Sigmoid colon (tissue), 7 donors: ENCODE measurements at places on chromosomes 7 and 10.

- H3K27ac ChIP-seq = no peak overlapping the region
- H3K27me3 ChIP-seq = no peaks in the 10 kb centered on the region
- no peaks in the 10 kb centered on the region for H3K4me1 ChIP-seq
- no peaks in the 10 kb centered on the region for H3K36me3 ChIP-seq
- no peak for DNase-seq
- H3K4me3 ChIP-seq = no peak overlapping the region
Observed at GRCh38 chr7:85322252-85322651, 135.4 kb upstream of the SEMA3D start.

DNA sequence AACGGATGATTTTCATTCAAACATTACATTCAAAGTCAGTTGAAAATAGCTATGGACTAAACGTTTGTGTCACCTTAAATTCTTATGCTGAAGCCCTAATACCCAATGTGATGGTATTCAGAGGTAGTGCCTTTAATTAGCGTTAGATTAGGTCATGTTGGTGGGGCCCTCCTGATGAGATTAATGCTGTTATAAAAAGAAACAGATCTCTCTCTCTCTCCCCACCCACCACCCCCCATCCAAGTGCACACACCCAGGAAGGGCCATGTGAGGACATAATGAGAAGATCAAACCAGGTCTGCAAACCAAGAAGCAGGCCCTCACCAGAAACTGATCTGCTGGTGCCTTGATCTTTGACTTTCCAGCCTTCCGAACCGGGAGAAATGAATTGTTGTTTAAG, 44.2 kb downstream of the ZNF438 start:
- no peaks in the 10 kb centered on the region for H3K36me3 ChIP-seq
- no peaks in the 10 kb centered on the region for H3K27me3 ChIP-seq
- H3K4me1 ChIP-seq = peaks cover 22% of the 10 kb centered on the region
- DNase-seq = no peak
- no peak overlapping the region for H3K4me3 ChIP-seq

DNA sequence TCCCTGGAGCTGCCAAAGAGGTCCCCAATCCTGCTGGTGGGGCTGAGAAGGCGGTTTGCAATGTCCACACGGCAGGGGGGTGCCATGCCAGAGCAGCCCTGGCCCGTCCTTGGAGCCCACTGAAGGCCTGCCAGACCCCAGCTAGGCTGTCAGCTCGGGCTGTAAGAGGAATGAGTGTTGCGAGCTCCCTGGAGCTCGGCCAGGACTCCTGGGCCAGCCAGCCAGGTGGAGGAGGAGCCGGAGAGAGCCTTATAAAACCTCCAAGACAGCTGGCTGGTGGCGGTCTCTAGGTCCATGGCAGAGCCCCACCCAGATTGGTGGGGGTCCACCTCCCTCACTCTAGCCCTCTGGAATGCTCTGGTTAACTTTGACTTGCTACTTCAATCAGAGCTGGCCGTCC, 55.1 kb upstream of the CALN1 start:
- no peaks in the 10 kb centered on the region for H3K4me1 ChIP-seq
- no peak overlapping the region for H3K27ac ChIP-seq
- no peaks in the 10 kb centered on the region for H3K36me3 ChIP-seq

DNA sequence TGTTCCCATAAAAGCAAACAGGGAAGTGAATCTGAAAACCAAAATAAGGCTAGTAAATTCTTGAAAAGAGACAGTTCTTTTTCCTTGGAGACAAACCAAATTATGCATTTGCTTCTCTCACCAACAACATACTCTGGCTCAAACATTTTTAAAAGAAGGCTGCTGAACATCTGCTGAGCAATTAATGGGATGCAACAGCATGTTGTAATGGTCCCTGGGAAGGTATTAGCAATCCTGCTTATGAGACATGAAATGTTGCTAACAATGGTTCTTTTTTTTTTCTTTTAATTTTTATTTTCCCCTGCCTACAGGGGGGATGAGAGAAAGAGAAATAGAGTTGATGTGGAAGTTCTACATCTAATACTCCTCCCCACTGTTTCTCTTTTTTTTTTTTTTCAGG, 572.1 kb downstream of the SORCS1 start:
- no peaks in the 10 kb centered on the region for H3K4me1 ChIP-seq
- no peak overlapping the region for H3K4me3 ChIP-seq
- H3K36me3 ChIP-seq = no peaks in the 10 kb centered on the region

GRCh38 chr7:94049615-94050014, 45.5 kb upstream of the BET1 start:
- H3K4me3 ChIP-seq = no peak overlapping the region
- DNase-seq = no peak
- no peaks in the 10 kb centered on the region for H3K27me3 ChIP-seq
- no peak overlapping the region for H3K27ac ChIP-seq
- no peaks in the 10 kb centered on the region for H3K36me3 ChIP-seq
- no peaks in the 10 kb centered on the region for H3K4me1 ChIP-seq

GRCh38 chr7:25454562-25455041, 226.3 kb upstream of the NPVF start:
- H3K36me3 ChIP-seq = no peaks in the 10 kb centered on the region
- no peaks in the 10 kb centered on the region for H3K27me3 ChIP-seq
- peak; percentile 69 for DNase-seq
- H3K4me1 ChIP-seq = peaks cover 15% of the 10 kb centered on the region
- H3K4me3 ChIP-seq = peak overlapping the region; percentile 6

DNA sequence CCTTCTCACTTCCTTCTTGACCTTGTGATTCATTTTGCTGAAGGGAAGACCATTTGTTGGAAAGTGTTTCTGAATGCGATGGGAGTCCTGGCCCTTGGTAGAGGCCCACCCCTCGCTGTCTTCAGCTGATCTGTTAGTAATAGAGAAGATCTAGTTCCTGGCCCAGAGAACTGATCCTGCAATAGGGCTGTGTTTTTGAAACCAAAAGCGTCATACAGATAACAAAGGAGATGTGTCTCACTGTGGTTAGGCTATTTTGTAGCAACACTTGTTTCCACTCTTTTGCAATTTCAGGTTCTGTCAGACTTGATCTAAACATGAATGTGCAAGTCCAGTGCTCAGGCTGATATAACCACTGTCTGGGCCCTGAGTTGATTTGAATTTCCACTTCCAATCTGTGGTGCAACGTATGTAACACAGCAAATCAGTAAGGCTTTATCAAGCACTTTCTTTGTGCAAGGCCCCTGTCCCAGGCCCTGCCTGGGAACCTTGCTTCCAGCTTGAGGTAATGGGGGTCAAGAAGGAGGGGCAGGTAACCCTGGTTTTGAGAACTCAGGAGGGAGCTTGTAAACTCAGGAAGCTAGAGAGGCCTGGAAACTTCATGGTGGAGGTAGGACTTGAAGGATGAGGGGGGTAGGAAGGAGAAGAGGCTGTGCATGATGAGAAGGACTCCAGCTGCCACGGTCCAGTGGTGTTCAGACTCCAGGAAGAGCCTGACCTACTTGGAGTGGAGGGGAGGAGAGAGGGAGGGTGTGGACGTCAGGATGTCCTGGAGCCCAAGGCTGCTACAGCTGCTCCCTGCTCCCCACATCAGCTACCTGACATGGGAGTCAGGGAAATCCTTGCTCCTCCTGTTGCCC, 42.2 kb upstream of the SRGN start:
- H3K36me3 ChIP-seq = no peaks in the 10 kb centered on the region
- H3K4me1 ChIP-seq = no peaks in the 10 kb centered on the region
- no peak overlapping the region for H3K4me3 ChIP-seq
- no peak overlapping the region for H3K27ac ChIP-seq
- H3K27me3 ChIP-seq = no peaks in the 10 kb centered on the region

- H3K27ac ChIP-seq = no peak overlapping the region
- DNase-seq = no peak
- no peak overlapping the region for H3K4me3 ChIP-seq
- no peaks in the 10 kb centered on the region for H3K27me3 ChIP-seq
Observed at GRCh38 chr7:42939457-42940240, 7.5 kb downstream of the MRPL32 start.

- H3K27ac ChIP-seq = no peak overlapping the region
- H3K36me3 ChIP-seq = no peaks in the 10 kb centered on the region
Observed at GRCh38 chr10:19719284-19719683, 96.9 kb upstream of the PLXDC2 start.

GRCh38 chr10:3330663-3331062, 158.1 kb upstream of the PITRM1 start:
- H3K27ac ChIP-seq = no peak overlapping the region
- H3K27me3 ChIP-seq = no peaks in the 10 kb centered on the region
- no peaks in the 10 kb centered on the region for H3K4me1 ChIP-seq
- H3K4me3 ChIP-seq = no peak overlapping the region
- no peaks in the 10 kb centered on the region for H3K36me3 ChIP-seq

GRCh38 chr10:117552156-117552631, 9.6 kb downstream of the EMX2 start:
- no peak overlapping the region for H3K4me3 ChIP-seq
- H3K27me3 ChIP-seq = peaks cover 89% of the 10 kb centered on the region
- no peak for DNase-seq
- H3K4me1 ChIP-seq = no peaks in the 10 kb centered on the region

GRCh38 chr7:44286182-44286617, 39.2 kb downstream of the CAMK2B start:
- no peaks in the 10 kb centered on the region for H3K4me1 ChIP-seq
- H3K27ac ChIP-seq = no peak overlapping the region
- H3K4me3 ChIP-seq = no peak overlapping the region
